Lung microvascular endothelial cell (primary cell): ENCODE measurements at places on chromosomes 2 and 18. TPM values are rescaled to one million over a fixed set of nuclear protein-coding genes. Genes with fewer than 3 reads are reported as not detected.

- no peak for DNase-seq
These were observed 26.6 kb downstream of the TMEM18 start for GRCh38 chr2:650343-651310.

- DNase-seq, result peak; percentile 89
These were observed 18.4 kb upstream of the YES1 start for GRCh38 chr18:830315-830901.

PAPOLG gene
- total RNA-seq, result 8.9 and 12.3 TPM in 2 replicates

DNA sequence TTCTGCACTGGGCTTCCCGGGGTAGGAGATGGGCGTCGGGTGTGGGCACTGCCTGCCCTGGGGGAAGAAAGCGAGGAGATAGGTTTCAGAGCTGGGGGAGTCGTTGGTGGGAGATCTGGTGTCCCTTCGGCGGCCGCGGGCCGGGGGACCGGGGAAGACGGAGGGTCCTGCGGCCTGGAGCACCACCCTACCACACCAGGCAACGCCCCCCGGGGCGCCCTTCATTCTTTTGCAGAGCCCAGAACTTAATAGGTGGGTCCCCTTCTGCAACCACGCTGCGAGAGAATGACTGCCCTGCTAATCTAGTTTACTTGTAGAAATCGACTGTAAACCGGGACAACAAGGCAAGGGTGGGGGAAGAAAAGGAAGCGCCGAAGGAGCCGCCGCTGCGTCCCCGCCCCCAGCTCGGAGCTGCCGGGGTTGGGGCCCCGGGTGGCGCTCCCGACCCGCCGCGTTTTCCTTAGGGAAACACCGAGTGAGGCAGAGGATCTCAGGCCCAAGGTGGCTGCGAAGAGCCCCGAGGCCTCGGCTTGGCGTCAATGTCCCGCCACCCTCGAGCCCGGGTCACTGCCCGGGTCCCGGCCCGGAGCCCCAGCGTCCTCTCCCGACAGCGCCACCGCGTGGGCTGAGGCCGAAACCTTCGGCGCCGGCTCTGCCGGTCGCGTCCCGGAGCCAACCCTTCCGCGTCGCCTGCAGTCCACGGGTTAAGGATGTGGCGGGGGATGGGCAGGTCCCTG, 5.4 kb upstream of the SATB2 start:
- DNase-seq, result peak; percentile 55

- no peak for DNase-seq
These were observed 196.9 kb downstream of the CTIF start for GRCh38 chr18:48735681-48736255.

TDRD15 gene
- not detected in 2 replicates for total RNA-seq
